Activated naive CD4-positive, alpha-beta T cell (primary cell): ENCODE measurements at places on chromosomes 4 and X.

GRCh38 chr4:148923881-148924280 lies 481.7 kb upstream of the NR3C2 start:
- no peak for DNase-seq

- DNase-seq, result no peak
These were observed 26.1 kb downstream of the TRPC5 start for GRCh38 chrX:112056476-112056875.

- DNase-seq, result no peak
These were observed 2207.0 kb downstream of the ARAP2 start for GRCh38 chr4:34037280-34037679.

DNA sequence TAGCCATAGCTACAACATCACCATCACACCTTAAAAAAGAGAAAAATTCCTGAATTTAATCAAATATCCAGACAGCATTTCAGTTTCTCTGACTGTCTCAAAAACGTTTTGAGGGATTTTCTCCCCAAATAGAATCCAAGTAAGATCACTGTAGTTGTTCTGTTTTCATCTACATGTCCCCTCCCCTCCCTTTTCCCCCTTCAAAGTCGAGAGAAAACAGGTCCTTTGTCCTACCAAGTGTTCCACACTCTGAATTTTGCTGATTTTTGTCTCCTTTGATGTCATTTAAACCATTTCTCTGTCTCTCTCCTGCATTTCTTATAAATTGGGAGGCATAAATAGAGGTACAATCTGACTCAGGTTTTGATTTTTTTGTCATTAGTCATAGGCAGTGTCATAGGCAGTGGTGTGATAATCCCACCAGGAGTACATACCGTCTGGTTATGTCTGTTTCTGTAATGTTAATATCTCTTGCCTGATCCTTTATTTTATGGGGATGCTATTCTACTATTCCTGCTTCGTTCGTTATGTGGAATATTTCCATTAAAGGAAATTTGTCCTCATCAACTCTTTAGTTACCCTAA lies 348.6 kb downstream of the PTTG2 start:
- DNase-seq, result no peak

DNA sequence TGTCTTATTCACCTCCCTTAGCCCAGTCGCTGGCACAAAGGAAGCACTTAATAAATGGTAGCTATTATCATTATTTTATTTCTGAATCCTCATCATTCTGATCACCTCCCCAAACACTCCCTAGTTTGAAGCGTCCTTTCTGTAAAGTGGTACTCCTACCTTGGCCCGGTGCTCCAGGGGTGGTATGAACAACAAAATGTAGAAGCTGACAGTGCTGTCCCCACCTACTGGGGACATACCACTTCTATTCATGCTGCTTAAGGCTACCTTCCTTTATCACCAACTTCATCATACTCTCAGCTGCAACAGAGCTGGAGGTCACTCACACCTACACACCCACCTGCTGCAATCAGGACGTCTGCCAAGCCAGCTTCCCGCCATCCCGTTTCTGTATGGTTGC lies 40.8 kb upstream of the APLN start:
- DNase-seq, result no peak

DNA sequence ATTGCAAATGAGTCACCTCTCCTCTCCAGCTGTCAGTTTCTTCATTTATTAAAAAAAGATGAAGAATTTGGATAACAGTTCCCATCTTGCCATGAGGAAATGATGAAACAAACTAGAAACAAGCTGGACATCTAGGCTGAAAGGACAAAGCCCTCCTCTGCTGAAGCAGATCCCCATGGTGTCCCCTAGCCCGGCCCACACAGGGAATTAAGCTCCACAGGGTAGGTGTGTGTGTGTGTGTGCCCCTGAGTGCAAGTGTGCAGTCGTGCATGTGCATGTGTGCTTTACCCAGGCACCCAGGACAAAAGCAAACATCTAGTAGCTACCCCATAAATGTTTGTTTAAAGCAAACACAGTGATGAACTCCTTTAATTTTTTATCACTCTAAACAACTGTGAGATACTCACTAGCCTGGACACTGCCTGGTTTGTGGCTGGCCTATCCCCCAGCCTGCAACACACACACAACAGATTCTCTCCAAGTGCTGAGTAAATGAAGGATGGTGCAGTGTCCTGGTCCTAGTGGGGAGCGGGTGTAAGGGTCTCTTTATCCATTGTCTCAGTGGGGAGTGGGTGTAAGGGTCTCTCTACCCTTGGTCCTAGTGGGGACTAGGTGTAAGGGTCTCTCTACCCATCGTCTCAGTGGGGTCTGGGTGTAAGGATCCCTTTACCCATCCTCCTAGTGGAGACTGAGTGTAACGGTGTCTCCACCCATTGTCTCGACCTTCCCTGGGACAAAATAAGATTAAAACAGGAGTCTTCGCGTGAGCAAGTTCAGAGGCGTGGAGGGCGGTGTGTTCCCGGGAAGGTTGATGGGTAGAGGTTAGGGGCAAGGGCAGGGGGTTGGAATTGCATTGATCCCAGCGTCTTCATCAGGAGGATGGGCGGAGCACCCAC lies 688 bp upstream of the EVC start:
- DNase-seq, result no peak

DNA sequence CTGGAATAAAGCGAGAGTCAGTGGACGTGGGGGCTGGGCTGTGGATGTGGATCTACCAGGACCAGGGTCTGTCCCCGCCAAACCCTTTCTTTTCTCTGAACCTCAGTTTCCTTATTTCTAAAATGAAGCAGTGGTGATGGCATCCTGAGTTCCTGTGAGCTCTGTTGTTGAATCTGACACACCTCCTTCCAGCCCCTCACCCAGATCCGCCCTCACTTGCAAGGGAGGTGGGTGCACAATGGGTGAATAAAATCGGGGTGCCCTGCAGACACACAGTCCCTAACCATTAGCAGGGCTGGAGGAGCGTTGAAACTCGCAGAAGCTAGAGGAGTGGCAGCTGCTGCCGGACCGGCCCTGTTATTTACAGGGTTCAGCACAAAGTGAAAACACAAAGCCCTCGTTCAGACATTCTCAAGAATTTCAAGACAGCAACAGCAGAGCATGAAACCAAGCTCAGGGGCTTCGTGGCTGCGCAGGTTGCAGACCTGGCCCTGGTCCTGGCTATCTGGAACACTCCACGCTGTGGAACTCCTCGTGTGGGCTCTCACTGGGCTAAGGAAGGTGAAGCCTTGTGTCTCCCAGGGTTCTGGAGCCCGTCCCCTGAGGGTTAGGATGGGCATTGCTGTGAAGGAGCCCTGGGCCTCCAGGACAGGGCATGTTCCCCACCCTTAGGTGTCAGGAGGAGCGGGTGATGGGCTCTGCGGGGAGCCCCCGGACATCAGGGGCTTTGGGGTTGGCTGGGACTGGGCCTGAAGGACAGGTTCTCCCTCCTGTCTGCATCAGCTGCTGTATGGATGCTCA lies 42.9 kb downstream of the PSAPL1 start:
- no peak for DNase-seq

DNA sequence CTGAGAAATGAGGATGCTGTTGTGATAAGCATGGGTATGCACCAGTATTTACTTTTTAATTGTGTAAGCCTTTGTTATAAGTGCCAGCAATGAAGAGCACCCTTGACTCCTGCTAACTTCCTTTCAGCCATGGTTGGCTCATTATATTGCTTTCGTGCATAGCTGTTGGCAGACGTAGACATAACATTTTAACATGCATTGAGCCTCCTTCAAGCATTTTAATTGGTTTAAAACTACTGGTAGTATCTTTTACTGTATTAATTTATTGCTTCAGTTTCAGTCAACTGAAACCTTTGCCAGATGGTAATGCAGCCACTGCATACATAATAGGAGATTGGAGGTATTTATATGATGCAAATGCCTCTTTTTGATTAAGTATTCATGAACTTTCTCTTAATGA lies 1285.4 kb downstream of the PCDH18 start:
- no peak for DNase-seq

GRCh38 chrX:119147486-119147885 lies 19.9 kb upstream of the KIAA1210 start:
- no peak for DNase-seq

DNA sequence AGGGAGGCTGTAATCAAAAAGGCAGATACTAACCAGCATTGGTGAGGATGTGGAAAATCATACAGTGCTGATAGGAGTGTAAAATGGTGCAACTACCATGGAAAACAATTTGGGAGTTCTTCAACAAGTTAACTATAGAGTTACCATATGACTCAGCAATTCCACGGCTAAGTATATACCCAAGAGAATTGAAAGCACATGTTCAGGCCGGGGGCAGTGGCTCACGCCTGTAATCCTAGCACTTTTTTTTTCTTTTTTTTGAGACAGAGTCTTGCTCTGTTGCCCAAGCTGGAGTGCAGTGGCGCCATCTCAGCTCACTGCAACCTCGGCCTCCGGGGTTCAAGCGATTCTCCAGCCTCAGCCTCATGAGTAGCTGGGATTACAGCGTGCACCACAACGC lies 15.0 kb upstream of the CD99L2 start:
- no peak for DNase-seq

GRCh38 chr4:141786946-141787345 lies 150.6 kb downstream of the IL15 start:
- no peak for DNase-seq

DNA sequence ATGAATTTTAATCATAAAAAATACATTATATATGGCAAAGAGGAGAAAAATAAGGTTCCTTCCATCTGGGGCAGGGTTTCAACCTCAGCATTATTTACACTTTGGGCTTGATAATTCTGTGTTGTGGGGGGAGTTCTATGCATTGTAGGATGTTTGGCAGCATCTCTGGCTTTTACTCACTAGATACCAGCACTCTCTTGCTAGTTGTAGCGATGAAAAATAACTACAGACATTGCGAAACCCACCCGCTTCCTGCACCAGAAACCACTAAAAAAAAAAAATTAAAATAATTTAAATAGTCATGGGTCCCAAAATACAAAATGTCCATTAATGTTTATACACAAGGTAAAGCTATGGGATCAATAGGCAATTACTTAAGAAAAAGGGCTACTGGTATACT lies 52.7 kb downstream of the PPP3CA start:
- DNase-seq, result no peak
